ENCODE measurements at places on chromosomes 2 and 18.
A peak's percentile ranks its signal among the peaks of the same experiment; 100 is the strongest.

GRCh38 chr18:11149441-11150270, at the start of gene PIEZO2:
TSS of gene PIEZO2 (minus strand) at chr18:11149569. CDS start at chr18:11148588, 981 bp downstream.
- no peak for DNase-seq

DNA sequence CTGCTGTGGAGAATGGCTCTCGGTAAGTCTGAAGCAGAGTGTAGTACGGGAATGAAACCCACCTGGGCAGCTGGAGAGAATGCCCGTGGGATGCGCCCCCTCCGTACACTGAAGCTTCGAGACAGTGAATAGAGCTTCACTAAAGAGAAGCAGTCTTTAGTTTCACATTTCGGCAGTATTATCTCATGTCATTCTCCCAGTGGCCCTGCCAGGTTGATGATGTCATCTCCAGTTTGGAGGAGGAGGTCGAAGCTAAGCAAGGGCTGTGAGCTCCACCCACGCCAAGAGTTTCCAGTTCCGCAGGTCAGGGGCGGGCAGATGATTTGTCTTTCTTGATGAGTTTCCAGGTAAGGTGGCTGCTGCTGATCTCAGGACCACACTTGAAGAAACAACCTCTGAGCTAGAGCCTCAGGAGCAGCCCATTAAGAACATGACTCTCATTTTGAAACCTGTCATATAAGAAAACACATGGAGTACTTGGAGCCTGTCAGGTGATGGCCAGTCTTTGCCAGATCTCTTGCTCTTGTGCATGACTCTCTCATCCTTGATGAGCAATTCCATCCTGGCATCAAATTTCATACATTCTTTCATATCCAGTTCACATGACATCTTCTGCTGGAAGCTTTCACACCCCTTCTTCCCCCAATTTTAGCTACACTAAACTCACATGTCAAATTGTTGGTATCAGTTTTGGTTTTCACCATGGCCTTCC, 475.0 kb downstream of the RNF144A start:
- DNase-seq: no peak

DNA sequence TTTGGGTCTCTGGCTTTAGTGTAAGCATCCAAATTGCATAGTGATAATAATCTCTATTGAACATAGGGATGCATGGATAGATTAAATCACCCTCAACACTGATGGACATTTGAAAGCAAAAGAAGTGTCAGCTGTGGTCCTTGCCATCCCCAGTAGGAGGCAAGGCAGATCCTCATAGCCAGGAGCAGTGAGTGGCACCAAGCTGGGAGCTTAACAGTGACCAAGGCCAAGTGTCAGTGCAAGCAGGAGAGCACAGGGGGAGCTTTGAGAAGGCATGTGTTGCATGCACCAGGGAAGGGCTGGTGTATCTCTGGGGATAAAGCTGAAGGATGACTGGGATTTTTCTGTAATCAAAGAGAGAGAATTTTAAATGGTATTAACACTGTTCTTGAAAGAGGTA, 14.7 kb downstream of the SLC14A1 start:
- no peak for DNase-seq

- DNase-seq: no peak
Measured at GRCh38 chr2:100812116-100812515, 7.8 kb upstream of the NPAS2 start.

DNA sequence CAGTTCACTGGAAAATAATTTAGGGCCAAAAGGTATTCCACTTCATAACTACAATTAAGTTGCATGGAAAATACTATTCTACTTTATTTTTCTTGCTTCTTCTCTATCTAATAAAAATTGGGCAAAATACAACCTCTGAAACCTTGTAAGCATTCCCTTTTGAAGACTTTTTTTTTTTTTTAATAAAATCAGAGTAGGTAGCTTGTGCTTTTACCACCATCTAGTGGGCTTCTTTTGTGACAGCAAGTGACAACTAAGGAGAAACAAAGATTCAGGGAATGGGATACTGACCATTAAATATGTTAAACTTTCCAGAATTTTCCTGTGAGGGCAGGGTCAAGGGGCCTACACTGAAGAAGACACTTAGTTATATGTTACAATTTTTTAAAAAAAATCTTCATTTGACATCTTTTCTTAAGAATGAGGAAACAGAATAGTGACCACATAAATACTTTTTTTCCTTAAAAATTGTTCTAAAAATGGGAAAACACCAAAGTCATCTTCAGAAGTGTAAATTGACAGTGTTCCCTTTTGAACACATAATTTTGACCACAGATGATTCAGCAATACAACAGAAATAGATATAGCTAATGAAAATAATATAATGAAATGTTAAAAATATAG, 1183.2 kb upstream of the ACVR2A start:
- peak; percentile 46 for DNase-seq

DNA sequence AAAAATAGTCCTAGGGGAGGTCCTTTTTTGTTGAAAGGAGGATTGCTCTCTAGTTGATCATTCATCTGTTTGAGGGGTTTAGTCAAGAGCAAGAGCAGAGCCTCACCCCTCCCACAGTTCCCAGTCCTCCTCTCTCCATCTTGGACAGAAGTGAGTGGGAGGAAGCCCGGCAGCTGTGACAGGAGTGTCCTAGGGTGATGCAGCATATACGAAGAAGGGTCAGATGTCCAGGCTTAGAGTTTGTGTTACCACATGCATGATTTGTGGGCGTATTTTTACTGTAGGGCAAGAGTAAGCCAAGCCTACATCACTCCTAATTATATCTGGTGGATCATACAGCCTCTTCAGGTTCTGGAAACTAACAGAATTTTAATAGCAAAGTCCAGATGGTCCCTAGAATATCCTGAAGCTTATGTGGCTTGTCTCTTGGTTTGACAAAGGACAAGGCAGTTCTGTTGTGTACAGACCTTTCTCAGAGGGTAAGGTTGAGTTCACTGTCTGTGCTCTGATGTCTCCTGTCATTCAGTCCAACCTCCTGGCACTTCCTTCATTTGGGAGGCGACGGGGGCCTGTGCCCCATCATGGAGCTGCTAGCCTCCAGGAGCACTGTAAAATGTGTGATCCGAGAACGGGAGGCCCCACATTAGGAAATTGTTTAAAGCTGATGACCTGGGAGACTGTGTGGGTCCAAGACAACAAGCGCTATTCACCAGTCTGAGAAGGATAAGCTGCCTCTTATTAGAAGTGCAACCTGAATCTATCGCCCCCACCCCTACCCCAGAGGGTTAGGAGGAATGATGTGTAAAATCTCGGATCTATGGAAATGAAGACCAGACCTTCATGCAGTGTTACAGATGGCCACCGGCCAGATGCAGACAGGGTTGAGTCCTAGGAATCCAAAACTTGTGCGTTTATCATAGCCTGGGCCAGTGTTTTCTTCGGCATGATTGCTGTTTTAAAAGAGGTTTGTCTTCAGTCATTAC, 6.9 kb downstream of the CEP68 start:
- DNase-seq: no peak

- no peak for DNase-seq
Measured at GRCh38 chr2:58720770-58721697, 479.9 kb upstream of the FANCL start.

DNA sequence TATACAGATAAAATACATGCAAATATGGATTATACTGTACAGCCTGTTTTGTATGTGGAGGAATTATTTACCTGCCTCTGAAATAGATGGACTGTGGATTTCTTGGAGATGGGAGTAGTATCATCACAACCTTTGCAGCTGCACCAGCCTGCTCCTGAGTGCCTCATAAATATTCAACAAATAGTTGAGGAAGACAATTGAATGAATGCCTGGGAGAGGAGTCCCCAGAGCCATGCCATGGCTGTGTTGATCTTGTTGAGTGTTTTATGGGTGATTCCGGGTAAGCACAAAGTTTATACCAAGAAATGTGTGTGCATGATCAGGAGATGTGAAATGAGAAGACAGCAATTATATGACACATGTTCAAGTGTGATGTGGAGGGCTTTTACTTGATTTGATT, 225.0 kb downstream of the FHOD3 start:
- no peak for DNase-seq

- DNase-seq: no peak
Measured at GRCh38 chr2:37149626-37150322, 7.0 kb downstream of the EIF2AK2 start.

- no peak for DNase-seq
Measured at GRCh38 chr18:34221971-34222306, 2.8 kb downstream of the NOL4 start.

DNA sequence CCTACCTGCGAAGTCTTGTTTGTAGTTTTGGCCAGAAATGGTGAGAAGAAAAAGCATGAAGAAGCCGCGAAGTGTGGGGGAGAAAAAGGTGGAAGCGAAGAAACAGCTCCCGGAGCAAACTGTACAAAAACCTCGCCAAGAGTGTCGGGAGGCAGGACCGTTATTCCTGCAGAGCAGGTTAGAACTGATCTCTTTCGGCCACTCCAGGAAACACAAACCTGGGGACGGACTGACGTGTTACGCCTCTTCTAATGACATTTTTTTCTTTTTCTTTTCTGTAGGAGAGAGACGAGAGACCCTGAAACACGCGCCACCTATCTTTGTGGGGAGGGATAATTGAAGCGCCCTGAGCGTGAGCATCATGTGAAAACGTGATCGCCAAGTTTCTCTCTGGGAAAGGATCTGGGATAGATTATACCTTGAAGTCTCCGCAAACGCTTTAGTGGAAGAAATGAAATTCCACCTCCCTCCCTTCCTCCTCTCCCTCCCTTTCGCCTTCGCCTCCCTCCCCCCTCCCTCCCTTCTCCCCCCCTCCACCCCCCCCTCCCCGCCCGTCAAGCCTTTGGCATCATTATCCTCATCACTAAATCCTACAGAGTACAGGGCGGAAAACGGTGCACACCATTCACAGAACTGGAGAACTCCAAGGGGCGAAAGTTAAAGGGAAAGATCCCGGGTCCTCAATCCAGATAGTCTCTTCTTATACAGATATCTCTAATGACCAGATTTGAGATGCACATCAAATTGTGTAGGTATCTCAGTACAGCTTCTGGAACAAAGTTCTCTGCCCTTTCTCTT, at the start of gene ZEB2:
Gene ZEB2 (minus strand): TSS at position 186 of the 798 bp plus-strand sequence. CDS start 2,769 bp downstream, outside the sequence.
- DNase-seq: peak; percentile 88

Measured in HCEC 1CT (cell line).